ENCODE measurements at places on chromosomes 4 and X. TPM values are rescaled to one million over a fixed set of nuclear protein-coding genes. Genes with fewer than 3 reads are reported as not detected.

KCNE5 gene
- polyA plus RNA-seq, result 0.14 TPM

PRR32 gene
- not detected for polyA plus RNA-seq

IL3RA gene
- not detected for polyA plus RNA-seq

NPFFR2 gene
- polyA plus RNA-seq, result not detected

BEX4 gene
- 60.6 TPM for polyA plus RNA-seq

CENPI gene
- polyA plus RNA-seq, result 0.15 TPM

HDAC8 gene
- 16.4 TPM for polyA plus RNA-seq

RASL11B gene
- 0.12 TPM for polyA plus RNA-seq

WDFY3 gene
- polyA plus RNA-seq, result not detected

ARAP2 gene
- 44.2 TPM for polyA plus RNA-seq

MPP1 gene
- polyA plus RNA-seq, result 14.7 TPM

RRH gene
- not detected for polyA plus RNA-seq

GRCh38 chr4:107034091-107034995, 1.8 kb downstream of the DKK2 start:
- no peak overlapping the region for H3K27ac ChIP-seq
- H3K36me3 ChIP-seq, result no peaks in the 10 kb centered on the region
- H3K4me1 ChIP-seq, result no peaks in the 10 kb centered on the region
- H3K4me3 ChIP-seq, result no peak overlapping the region

DNA sequence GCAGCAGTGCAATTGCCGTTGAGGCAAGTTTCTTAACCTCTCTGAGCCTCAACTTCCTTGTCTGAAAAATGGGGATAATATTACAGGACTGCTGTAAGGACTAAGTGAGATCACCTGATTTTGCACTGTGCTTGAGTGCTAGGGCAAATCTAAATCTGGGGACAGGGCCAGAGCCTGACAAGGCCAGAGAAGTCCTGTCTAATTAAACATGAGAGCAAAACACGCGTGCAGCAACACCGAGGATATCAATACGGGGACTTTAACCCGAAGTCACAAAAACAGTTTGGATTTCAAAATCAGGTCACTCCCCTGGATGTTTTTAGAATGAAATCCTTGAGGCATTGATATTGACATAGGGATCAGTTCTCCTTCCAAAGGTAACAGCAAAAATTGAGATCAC, 5.7 kb upstream of the GJB1 start:
- peaks cover 6% of the 10 kb centered on the region for H3K27me3 ChIP-seq
- H3K36me3 ChIP-seq, result no peaks in the 10 kb centered on the region
- no peaks in the 10 kb centered on the region for H3K4me1 ChIP-seq
- no peak for DNase-seq
- H3K4me3 ChIP-seq, result no peak overlapping the region

- no peaks in the 10 kb centered on the region for H3K36me3 ChIP-seq
- no peak overlapping the region for H3K27ac ChIP-seq
- H3K27me3 ChIP-seq, result no peaks in the 10 kb centered on the region
Measured at GRCh38 chrX:13223868-13224567, 95.8 kb downstream of the ATXN3L start.

DNA sequence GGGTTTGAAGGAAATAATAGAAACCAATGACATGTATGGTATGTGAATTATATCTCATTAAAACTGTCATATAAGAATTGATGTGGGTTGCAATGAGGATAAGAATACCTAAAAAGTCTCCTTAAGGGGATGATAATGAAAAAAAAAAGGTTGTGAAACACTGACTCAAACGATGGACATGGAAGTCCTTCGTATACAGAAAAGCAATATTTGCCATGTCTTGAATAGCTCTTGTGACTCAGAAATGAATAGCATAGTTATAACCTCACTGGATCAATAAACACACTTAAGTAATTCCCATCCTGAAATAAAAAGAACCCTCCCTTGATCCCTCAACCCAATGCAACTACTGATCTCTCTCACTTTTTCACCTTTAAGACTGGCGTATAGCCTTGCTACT, 89.7 kb downstream of the OPHN1 start:
- H3K27ac ChIP-seq, result no peak overlapping the region
- no peaks in the 10 kb centered on the region for H3K27me3 ChIP-seq
- H3K4me1 ChIP-seq, result no peaks in the 10 kb centered on the region
- no peak overlapping the region for H3K4me3 ChIP-seq
- no peak for DNase-seq

- no peaks in the 10 kb centered on the region for H3K36me3 ChIP-seq
- no peak overlapping the region for H3K27ac ChIP-seq
- H3K4me3 ChIP-seq, result no peak overlapping the region
Measured at GRCh38 chr4:45004847-45005565, 278.6 kb upstream of the GNPDA2 start.

- no peak overlapping the region for H3K4me3 ChIP-seq
- DNase-seq, result no peak
- no peaks in the 10 kb centered on the region for H3K36me3 ChIP-seq
- H3K27me3 ChIP-seq, result no peaks in the 10 kb centered on the region
- no peak overlapping the region for H3K27ac ChIP-seq
- no peaks in the 10 kb centered on the region for H3K4me1 ChIP-seq
Measured at GRCh38 chr4:13327991-13328390, 156.1 kb downstream of the RAB28 start.

DNA sequence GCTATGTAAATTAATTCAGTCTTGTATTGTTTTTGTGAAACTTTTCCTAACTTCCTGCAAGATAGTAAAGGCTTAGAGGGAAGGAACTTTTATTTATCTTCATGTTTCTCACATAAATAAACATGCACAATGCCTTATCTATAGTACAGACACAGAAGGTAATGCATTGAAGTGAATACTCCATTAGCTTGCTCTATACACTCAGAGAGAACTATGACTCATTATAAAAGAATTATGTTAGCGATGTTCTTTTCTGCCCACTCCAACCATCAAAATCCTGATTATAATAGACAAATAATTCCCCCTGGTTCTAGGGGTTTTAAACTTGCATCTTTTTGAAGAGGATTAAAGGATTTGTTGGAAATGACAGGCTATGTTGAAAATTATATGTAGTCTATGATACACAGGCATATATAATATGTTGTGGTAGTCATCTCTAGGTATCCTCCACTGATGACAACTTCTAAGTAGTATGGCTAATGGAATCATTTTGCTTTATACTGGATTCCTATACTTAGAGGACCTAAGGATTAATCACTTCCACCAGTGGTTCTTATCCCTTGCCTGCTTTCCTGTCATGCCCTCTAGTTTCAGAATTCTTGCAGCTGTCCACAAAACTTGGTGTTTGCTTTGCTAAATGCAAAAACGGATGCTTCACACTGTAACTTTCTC, 115.7 kb downstream of the NDST4 start:
- no peak for DNase-seq
- no peaks in the 10 kb centered on the region for H3K27me3 ChIP-seq
- H3K4me3 ChIP-seq, result no peak overlapping the region
- H3K27ac ChIP-seq, result no peak overlapping the region

- no peaks in the 10 kb centered on the region for H3K4me1 ChIP-seq
- H3K27ac ChIP-seq, result no peak overlapping the region
- DNase-seq, result no peak
- no peaks in the 10 kb centered on the region for H3K27me3 ChIP-seq
- H3K4me3 ChIP-seq, result no peak overlapping the region
- H3K36me3 ChIP-seq, result no peaks in the 10 kb centered on the region
Measured at GRCh38 chr4:96744676-96745075, 904.8 kb downstream of the PDHA2 start.

GRCh38 chr4:177008071-177008835, 215.5 kb upstream of the VEGFC start:
- H3K36me3 ChIP-seq, result no peaks in the 10 kb centered on the region
- no peaks in the 10 kb centered on the region for H3K4me1 ChIP-seq
- H3K27me3 ChIP-seq, result no peaks in the 10 kb centered on the region
- DNase-seq, result no peak
- H3K4me3 ChIP-seq, result no peak overlapping the region
- no peak overlapping the region for H3K27ac ChIP-seq

DNA sequence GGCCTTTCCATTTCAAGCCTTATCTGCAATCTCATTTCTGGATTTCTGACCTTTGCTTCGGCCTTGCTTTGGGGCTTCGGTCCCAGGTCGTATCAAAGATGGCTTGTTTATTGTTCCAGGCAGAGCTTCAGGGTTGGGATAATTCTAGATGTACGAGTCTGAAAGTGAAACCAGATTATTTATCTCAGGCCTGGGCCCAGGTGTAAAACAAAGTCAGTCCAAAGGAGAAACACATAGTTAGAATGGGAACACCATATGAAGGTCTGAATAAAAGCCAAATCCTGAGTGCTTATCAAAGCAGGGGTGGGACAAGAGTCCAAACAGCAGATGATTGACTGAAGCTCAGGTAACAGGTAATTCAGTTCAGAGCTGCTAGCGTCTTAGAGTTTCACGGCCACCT, 17.1 kb downstream of the PRIMPOL start:
- peaks cover 17% of the 10 kb centered on the region for H3K4me1 ChIP-seq
- H3K36me3 ChIP-seq, result no peaks in the 10 kb centered on the region
- no peak overlapping the region for H3K27ac ChIP-seq

DNA sequence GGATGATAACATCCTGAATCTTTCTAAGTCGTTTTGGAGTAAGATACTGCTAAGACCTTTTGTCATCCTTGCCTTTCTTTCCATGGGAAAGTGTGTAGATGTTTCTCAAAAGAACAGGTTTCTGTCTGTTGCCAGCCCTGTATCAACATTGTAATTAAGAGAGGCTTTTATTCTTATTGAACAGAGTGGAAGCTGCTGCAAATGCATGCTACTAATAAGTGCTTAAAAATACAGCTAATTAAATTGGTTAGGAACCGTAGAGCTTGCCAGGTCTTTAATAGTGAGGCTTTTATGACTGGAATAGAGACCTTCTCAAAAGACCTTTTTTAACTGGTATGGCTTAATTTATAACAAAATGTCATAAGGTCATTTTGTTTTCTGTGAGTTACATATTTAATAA, 34.4 kb downstream of the INTU start:
- H3K4me3 ChIP-seq, result no peak overlapping the region
- H3K27ac ChIP-seq, result no peak overlapping the region
- no peak for DNase-seq

- no peak for DNase-seq
- no peaks in the 10 kb centered on the region for H3K27me3 ChIP-seq
- no peak overlapping the region for H3K27ac ChIP-seq
Measured at GRCh38 chr4:145014365-145014764, 83.6 kb downstream of the ANAPC10 start.

DNA sequence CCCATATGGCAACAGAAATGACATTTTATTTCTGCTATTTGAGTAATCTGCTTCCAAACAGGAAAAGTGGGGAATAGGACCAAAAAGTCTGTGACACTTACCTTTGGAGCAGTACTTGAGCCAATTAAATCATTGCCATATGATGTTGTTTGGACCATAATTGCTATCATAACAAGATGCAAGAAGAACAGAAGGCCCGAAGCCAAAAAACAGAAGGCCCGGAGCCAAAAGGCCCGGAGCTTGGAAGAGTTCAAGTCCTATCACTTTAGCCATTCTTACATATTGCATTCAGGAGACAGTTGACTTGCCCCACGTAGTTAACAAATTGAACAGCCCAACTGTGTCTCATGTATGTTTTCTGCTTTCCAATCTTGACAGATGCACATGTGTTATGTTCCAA, 285.6 kb downstream of the ARHGAP24 start:
- no peaks in the 10 kb centered on the region for H3K36me3 ChIP-seq
- no peaks in the 10 kb centered on the region for H3K4me1 ChIP-seq
- no peaks in the 10 kb centered on the region for H3K27me3 ChIP-seq
- no peak overlapping the region for H3K27ac ChIP-seq

DNA sequence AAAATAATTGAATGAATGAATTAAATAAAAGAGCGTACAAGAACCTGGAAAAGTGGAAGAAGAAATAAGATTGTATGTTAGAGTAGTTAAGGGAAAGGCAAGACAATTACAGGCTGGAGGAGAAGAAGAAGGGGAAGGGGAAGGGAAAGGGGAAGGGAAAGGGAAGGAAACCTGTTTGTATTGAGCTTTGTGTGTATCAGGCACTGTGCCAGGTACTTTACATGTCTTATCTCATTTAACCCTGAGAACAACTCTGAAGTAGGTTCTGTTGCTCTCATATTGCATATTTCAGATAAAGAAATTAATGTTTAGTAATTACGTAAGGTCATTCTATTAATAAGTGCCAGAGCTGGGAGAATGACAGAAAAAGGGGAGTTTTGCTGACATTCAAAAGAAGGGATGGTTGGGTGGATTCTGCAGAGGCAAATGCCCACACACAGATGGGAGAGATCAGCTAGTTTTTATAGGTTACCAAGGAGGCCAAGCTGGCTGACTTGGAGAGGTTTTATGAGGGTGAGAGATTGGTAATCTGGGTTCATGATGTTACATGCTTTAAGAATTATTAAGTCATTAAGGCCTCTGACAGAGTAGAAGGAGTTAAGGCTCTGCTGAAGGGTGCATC, 92.3 kb upstream of the LCORL start:
- H3K4me3 ChIP-seq, result no peak overlapping the region
- H3K27me3 ChIP-seq, result no peaks in the 10 kb centered on the region
- H3K4me1 ChIP-seq, result no peaks in the 10 kb centered on the region
- DNase-seq, result no peak

GRCh38 chrX:133045986-133046385, 50.9 kb downstream of the USP26 start:
- no peaks in the 10 kb centered on the region for H3K4me1 ChIP-seq
- no peak overlapping the region for H3K27ac ChIP-seq
- H3K27me3 ChIP-seq, result no peaks in the 10 kb centered on the region
- no peak overlapping the region for H3K4me3 ChIP-seq
- no peak for DNase-seq
- H3K36me3 ChIP-seq, result no peaks in the 10 kb centered on the region

DNA sequence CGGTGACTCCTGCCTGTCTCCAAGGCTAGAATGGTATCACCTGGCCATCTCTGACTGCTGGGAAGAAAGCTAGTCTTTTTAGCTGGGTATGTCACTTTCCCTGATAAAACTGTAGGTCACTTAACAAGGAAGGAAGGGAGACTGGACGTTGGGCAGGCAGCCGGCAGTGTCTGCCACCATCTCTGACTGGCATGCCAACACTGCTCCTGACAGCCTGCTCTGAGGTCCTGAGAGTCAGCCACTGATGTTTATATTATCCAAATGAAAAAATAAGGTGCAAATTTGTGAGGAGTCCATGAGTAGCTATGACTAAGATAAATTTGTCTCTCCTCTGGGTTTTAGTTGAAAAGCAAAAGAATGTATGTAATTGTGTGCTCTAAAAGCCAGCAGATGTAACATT, 77.2 kb downstream of the SNX25 start:
- no peaks in the 10 kb centered on the region for H3K4me1 ChIP-seq
- no peaks in the 10 kb centered on the region for H3K36me3 ChIP-seq
- no peaks in the 10 kb centered on the region for H3K27me3 ChIP-seq
- H3K27ac ChIP-seq, result no peak overlapping the region

DNA sequence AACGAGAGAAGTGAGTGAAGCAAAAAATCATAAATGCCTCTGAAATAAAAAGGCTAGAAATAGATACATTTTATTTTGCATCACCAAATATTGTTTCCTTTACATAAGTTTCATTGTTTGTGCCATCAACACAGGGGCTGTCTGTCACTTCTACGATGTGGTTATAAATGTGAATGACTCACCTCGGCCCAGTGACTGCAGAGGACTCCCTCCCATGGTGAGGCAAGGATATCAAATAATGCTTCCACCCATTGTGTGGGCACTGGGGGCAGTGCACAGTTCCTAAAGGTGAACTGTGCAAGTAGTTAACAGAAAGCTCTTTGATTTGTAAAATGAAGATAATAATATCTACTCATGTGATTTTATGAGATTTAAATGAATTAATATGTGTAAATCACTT, 230.3 kb upstream of the NEIL3 start:
- H3K27me3 ChIP-seq, result no peaks in the 10 kb centered on the region
- no peak overlapping the region for H3K4me3 ChIP-seq
- H3K36me3 ChIP-seq, result no peaks in the 10 kb centered on the region
- no peak overlapping the region for H3K27ac ChIP-seq
- DNase-seq, result no peak
- H3K4me1 ChIP-seq, result no peaks in the 10 kb centered on the region

- no peak overlapping the region for H3K4me3 ChIP-seq
- no peaks in the 10 kb centered on the region for H3K4me1 ChIP-seq
Measured at GRCh38 chr4:153366486-153366885, 22.0 kb downstream of the MND1 start.

Measured in CD8-positive, alpha-beta memory T cell (primary cell).